Cardiac fibroblast (primary cell): ENCODE measurements at places on chromosomes 5 and 9.

GRCh38 chr5:159286420-159287035 lies 23.4 kb downstream of the UBLCP1 start:
- peak; percentile 50 for DNase-seq

DNA sequence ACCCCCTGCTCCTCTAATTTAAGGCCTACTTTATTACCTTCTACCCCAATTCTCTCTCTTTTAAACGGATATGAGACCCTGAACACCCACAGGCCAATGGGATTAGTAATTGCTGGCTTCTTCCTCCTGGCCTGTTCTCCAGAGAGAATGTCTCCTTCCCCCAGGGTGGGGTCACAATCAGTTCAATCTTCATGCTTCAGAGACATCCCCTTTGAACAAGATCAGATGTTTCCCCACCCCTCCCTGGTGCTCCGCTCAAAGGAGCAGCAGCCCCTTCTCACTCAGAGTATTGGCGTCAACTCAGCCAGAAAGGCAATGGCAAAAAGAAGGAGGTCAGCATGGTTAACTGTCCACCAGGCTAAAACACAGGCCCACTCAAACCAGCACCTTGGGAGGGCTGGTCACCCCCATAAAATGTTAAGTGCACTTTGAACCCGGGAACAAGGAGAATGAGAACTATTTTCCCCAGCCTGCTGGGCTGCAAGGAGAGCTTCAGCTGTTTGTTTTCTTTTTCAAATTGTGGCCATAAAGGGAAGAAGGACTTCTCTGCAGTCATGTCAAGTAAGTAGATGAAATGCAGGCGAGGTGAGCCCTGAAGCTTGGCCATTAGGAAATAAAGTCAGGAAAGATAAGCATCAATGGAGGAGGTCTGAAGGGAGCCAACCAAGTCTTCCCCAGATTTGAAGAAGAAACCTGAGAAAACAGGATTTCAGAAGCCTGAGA lies 20.1 kb downstream of the LHFPL2 start:
- no peak for DNase-seq

DNA sequence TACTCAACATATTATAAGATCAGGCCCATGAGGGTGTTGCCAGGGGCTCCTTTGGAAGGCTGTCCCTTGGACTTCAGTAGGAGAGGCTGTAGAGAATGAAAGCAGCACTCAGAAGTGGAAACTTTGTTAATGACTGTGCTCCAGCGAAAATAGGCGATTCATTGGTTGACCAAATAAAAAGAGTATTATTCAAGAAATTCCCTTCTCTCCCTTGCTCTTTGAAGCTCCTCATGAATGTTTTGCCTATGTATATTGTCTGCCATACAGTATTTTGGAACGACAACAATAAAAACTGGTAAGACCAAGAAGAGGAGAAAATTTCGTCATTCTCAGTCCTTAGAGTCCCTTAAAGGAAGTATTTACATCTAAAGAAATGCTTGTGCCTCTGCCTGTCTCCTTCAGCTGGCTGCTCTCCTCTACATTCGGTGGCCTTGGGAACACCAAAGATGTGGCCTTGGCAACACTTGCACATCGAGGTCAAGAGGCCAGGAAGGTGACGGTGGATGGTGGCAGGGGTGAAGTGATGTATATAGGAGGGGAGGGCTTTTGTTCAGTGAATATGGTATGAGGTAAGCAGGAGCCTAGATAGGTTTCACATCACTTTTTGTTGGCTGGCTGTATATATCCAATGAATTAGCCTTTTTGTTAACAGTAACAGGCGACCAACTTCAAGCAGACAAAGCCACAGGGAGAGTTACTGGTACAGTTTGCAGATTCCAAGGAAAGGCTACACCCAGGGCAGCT lies 95.0 kb upstream of the ACTBL2 start:
- no peak for DNase-seq

- DNase-seq, result no peak
These were observed 135.0 kb upstream of the ZNF462 start for GRCh38 chr9:106727969-106728368.

- no peak for DNase-seq
These were observed 2.9 kb downstream of the ARL14EPL start for GRCh38 chr5:116035123-116035522.

DNA sequence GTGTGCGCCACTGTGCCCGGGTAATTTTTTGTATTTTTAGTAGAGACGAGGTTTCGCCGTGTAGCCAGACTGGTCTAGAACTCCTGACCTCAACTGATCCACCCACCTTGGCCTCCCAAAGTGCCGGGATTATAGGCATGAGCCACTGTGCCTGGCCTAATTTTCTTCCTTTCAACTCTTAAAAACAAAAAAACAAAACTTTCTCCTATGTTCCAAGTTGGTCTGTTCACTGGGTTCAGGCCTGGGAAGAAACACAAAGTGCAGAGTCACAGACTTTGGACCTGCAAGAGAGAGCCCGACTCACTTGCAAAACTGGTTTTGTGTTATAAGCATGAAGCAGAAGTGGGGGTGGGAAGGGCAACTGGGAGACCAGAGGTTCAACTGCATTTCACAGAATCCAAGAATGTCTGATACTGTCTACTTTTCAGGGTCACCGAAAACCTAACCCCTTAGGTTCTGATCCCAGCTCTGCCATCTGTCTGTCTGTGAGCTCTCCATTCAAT lies 5.2 kb upstream of the HDHD3 start:
- DNase-seq, result no peak

DNA sequence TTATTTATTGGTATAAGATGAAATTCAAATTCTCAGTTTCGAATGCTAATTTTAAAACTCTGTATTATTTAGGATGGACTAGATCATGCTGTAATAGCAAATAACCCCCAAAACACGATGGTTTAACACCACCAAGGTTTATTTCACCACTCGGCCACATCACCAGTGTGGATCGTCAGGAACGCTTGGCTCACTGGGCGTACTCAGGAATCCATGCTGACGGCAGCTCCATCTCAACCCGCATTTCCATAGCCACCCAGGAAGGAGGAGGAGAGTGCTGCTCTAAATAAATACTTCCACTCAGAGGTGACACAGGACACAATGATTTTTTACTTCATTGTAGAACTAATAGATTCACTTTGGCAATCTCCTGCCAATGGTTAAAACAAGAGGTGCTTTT lies 347.4 kb downstream of the SH3GL2 start:
- DNase-seq, result no peak
